ENCODE measurements at places on chromosomes 11 and 22.
A peak's percentile ranks its signal among the peaks of the same experiment; 100 is the strongest.

DNA sequence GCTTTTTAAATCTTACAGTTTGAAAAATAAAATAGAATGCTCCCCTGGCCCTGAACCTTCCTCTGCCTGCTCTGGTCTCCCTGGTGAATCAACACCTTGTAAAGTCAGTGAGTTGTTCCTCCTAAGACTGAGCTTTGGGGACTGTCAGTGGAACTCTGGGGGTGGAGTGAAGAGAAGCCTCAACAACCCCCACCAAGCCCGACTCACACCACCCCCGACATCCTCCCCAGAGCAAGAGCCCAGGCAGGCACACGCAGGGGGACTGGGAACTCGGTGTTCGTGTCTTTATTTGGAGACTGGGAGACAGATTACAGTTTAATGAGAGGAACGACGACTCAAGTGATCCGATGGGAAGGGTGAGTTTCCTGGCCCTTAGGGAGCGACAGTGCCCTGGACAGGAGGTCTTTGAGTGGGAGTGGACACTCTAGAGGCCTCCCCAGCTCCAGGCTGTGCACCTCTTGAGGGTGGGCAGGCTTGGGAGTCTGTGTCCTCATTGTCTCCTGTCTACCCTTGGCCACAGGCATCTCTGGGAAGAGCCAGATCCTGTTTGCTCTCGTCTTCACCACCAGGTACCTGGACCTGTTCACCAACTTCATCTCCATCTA, 6.2 kb downstream of the KDELR3 start:
- no peak for DNase-seq

DNA sequence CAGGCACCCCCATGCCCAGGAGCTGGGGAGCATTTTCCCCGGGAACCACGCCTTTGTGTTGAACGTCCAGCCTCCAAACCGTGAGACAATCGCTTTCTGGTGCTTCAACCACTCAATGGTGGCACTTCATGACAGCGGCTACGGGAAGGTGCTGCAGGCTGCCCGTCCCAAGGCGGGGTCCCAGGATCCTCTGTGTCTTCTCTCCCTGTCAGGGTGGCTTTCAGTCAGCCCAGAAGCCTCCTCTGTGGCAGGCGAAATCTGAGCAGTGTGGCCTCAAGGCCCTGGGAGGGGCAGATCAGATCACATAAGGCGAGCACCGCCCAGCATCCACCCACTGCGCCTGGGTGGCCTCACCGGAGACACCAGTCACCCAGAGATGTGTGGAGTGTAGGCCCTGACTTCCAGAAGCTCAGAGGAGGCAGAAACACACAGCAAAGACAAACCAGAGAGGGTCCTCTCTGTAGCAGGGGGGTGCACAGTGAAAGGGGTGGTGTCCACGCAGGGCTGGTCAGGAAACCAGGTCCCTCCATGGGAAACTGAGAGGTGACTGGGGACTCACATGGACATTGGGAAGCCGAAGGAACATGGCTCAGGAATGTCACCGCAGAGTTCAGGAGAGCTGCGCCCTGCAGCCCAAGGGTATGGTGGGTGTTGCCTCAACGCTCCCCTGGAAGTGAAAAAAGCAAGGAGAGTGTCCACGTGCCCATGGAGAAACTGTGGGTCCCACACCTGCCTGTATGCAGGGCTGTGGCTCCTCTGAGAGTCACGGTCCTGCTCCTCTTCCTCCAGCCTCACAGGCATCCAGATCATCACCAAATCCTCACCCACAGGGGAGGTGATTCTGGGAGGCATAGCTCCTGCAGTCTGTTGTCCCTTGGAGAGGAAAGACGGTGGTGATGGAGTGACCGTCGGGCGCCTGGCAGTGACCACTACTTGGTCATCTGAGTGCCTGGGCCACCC, 1420.7 kb downstream of the TBC1D22A start:
- no peak for DNase-seq

GRCh38 chr22:28855355-28856094, 27.8 kb upstream of the ZNRF3 start:
- DNase-seq = peak; percentile 52

DNA sequence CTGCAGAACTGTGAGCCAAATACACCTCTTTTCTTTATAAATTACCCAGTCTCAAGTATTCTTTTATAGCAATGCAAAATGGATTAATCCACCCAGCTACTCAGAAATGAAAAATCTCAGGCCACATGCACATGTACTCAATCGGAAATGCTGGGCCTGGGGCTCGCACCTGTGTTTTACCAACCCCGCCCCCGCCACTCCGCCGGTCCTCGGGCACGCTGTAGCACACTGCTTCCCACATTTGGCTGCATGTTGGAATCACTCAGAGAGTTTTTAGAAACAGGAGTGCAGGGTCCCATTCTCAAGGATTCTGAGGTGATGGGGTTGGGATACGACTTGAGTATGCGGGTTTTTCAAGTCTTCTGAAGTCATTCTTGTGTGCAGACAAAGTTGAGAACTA, 284.4 kb downstream of the NTM start:
- no peak for DNase-seq

GRCh38 chr11:64580412-64580811, 10.6 kb upstream of the SLC22A12 start:
- no peak for DNase-seq

Measured in RWPE1 (cell line).